Stimulated activated CD8-positive, alpha-beta memory T cell treated with anti-CD3 and anti-CD28 coated beads, Interleukin-7, amount 100 ng/mL, for 1 hour (primary cell): ENCODE measurements at places on chromosomes 7 and 10.

GRCh38 chr10:26557641-26558014 is 119.5 kb downstream of the APBB1IP start:
- DNase-seq = no peak

GRCh38 chr7:102122026-102122425 is 164.6 kb upstream of the SH2B2 start:
- no peak for DNase-seq

DNA sequence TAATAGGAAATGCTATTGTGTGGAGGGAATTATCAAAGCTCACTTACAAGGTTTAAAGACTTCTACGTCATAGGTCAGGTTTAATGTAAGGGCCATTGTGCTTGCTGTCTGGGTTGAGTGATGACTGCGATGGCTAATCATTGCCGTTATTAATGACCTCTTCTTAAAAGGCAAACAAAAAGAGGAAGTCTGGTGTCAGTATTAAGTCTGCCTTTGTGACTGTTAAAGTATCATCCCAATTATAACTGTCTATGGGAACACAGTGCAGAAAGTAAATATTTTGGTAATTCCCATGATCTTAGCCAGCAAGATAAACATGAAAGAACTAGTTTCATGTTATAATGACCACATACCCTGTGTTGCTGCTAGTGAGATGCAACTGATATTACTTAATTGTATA is 382.4 kb downstream of the BBS9 start:
- no peak for DNase-seq

- DNase-seq = no peak
Measured at GRCh38 chr7:85167636-85168035, 19.2 kb downstream of the SEMA3D start.

DNA sequence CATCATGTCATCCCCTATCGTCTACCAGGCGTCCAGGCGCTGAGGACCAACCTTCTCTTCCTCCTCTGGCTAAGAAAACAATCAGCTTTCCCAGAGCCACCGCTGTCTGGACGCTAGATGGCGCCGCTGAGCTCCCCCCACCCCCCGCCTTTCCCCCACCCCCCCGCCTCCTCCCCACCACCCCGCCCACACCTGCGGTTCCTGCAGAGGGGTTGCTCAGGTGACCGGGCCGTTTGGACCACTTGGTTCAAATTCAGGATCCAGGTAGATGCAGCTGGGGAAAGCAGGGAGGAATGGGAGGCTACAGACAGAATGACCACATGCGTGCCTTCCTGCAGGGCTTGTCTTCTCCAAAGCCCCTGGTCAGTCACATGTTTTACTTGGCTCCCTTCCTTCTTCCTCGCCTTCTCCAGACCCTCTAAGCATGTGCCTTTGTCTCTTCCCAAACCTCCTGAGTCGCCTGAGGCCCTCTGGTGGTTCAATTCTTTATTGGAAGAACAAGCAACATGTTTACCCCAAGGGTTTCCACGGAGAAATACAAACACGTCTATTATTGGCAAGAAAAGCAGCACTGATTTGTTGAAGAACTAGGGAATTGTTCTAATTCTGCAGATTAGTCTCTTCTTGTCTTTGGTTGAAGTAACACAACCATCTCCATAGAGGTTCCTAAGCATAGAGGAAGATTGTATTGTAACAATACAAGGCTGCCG is 24.7 kb downstream of the AOC1 start:
- peak; percentile 13 for DNase-seq

- no peak for DNase-seq
Measured at GRCh38 chr10:21427804-21428481, 97.5 kb downstream of the SKIDA1 start.

GRCh38 chr10:18332048-18332447 is 191.8 kb downstream of the CACNB2 start:
- no peak for DNase-seq

- DNase-seq = no peak
Measured at GRCh38 chr10:129967579-129968019, 3.5 kb upstream of the EBF3 start.

DNA sequence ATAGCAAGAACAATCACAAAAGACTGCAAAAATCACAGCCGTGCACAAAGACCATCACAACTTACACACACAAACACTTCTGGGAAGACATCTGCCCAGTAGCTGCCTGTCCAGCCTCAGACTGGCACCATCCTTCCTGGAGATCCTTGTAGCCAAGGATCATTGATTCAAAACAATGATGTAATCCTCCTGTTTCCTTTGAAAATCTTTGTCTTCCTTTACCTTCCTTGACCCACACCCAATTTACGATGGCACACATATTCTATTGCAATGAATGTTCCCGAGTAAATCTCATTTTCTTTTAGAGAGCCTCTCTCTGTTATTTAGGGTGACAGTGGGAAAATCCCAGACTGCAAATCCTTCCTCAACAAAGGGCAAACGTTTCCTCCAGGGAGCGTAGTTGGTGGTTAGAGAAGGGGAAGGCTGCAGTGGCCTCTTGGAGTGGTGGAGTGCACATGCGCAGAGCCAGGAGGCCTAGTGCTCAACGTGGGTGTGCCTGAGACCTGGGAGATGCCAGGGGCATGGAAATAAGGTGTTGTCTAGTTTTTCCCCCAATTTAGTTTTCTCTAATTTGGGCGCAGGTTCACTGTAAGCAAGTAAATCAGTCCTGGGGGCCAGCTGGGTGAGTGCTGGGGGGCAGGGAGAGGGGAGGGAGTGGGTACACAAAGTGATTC is 3.1 kb upstream of the INPP5A start:
- no peak for DNase-seq

DNA sequence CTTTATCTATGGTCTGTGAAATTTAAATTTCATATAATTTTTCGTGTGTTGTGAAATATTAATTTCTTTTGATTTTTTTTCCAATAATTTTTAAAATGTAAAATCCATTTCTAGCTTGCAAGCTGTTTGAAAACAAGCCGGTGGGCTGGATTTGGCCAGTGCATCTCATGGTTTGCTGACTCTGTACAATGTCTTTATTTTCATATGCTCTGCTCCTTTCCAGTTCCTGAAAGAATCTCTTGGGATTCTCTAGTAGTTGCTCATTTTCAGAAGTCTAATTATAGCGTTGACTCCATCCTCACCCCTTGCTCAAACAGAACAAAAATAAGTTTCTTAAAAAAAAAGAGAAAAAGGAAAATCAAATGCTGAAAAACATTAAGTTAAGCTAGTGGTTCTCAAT is 21.4 kb downstream of the UBN2 start:
- DNase-seq = no peak

GRCh38 chr7:134044682-134045081 is 82.5 kb upstream of the LRGUK start:
- no peak for DNase-seq

DNA sequence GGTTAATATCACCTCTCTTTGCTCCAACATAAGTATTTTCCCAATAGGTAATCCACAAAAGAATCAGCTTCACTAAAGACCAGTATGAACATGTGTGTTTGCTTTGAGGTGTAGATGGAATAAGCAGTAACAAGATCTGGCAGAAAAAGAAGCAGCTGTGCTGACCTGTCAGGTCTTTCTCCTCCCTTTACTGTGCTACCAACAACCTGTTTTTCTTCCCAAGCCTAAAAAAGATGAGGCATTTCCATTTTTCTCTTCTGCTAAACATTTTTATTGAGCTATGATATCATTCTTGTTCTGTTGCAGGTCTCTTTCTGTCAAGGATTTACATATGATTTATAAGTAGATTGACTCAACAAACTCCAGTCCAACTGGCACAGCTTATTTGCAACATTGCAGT is 315.2 kb upstream of the GLI3 start:
- no peak for DNase-seq

- DNase-seq = no peak
Measured at GRCh38 chr7:47896809-47897423, 51.4 kb downstream of the PKD1L1 start.
